ENCODE measurements at places on chromosomes 6 and 20.
A peak's percentile ranks its signal among the peaks of the same experiment; 100 is the strongest.

DNA sequence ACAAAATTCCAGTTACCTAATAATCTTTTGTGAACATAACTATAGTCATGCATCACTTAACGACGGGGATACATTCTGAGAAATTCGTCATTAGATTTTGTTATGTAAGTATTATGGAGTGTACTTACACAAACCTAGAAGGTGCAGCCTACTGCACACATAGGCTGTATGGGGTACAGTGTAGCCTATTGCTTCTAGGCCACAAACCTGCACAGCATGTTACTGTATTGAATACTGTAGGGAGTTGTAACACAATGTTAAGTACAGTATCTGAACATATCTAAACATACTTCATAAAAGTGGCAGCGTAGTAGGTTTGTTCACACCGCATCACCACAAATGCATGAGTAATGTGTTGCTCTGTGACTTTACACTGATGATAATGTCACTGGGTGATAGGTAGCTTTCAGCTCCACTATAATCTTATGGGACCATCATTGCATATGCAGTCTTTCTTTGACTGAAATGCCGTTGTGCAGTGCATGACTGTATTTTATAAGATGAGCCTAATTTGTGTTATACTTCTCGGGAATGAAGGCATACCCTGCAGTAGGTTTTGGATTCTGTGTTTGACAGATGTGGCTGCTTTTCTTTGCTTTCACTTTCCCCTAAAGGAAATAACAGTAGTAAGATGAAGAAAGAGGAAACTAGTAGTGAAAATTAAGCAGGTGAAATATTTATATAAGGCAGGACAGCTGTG is 365.6 kb downstream of the FARS2 start:
- DNase-seq, result peak; percentile 4

DNA sequence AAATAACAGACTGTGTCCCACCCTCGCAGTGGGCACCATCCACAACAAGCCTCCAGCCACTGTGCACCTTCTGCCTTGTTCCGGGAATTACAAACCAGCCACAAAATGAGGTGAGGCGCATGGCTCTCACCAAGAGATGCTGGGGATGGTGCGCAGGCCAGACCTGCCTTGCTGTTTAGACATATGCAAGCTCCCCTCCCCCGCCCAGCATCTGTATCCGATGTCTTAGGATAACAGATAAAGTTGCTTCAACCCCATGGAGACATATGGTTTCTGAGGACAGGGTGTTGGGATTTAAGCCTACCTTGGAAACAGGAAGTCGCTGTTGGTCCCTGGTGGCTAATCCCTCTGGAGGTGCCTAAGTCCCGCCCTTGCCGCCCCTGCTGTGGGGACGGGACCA is 50.4 kb upstream of the MPC1 start:
- DNase-seq, result no peak

GRCh38 chr20:64253443-64253842 is 2.1 kb upstream of the PCMTD2 start:
- DNase-seq, result no peak

- no peak for DNase-seq
These were observed 5.4 kb upstream of the CPXM1 start for GRCh38 chr20:2805689-2806350.

DNA sequence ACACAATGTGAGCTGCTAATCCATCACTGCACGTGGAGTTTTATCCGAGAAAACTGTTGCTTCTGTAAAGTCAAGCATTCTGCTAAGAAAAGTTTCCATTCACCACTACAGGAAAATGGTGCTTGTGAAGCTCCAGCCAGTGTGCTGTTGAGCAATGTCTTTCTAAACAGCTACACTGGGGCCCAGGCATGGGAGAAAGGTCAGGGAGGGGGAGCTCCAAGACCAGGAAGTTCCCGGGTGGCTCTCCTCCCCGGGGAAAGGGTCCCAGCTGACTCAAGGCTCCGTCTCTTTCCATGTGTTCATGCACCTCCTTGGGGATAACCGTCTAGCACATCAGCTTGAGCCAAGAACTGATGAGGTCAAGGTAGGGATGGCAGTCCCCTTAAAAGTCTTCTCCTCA is 20.5 kb downstream of the RPP40 start:
- no peak for DNase-seq

- DNase-seq, result no peak
These were observed 56.6 kb downstream of the TNFRSF21 start for GRCh38 chr6:47253136-47253535.

- no peak for DNase-seq
These were observed 167.1 kb upstream of the ZNF337 start for GRCh38 chr20:25863536-25864325.

Data from CD14-positive monocyte (primary cell).